ENCODE measurements at places on chromosomes 3 and 15.

- DNase-seq = no peak
These were observed 61.1 kb downstream of the SCN11A start for GRCh38 chr3:38990621-38991020.

- DNase-seq = no peak
These were observed 46.1 kb downstream of the SLC2A2 start for GRCh38 chr3:170980399-170980798.

DNA sequence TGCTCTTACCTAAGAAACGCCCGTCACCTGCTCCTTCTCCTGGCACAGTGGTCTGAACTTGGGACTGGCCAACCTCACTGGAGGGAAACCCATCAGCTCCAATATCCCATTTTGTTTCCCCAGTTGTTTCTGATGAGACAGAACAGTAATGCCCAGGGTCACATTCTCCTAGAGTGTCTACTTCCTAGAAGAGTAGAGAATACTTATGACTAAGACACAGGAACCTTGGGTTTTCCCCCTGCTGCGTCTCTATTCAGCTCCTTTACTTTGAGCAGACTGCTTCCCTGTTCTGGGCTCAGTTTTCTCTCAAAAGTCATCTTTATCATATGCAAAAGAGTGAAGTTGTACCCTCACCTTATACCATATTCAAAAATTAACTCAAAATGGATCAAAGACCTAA, 79.4 kb downstream of the POLR2M start:
- DNase-seq = no peak

DNA sequence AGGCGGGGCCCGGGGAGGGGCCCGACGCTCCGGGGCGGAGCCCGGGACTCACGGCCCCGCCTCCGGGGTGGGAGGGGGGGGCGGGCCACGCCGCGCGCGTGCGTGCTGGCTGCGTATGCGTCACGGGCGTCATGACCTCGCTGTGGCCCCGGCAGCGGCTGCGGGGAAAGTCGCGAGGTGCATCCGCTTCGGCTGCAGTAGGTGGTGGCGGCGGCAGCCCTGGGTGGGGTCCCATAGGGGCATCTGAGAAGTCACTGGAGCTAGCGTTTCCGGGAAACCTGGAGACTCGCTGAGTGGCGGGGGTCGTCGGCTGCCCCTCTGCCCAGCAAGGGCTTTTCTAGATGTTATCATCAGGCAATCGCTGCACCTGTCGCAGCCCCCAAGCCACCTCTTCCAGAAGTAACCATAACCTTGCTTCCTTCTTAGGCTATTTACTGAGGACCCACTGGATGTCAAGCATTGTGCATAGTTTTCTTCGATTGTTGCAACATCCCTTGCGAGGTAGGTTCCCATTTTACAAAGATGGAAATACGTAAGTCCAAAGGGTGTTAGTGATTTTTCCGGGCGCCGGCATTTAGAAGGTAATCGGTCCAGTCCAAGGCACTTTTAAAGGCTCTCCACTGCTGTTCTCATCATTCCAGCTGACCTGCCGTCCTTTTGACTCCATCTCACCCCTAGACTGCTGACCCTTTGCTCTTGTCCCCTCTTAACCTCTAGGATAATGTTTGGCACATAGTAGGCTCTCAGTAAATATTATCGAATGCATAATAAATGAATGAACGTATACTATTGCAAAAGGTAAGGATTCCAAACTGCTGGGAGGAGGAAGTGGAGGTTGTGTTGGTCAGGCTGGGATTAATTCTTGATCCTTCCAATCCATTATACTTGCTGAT, at the start of gene GDPGP1:
Gene GDPGP1, plus strand, starts transcription at position 114 of the 893 bp plus-strand sequence. CDS start 6,700 bp downstream, outside the sequence.
- no peak for DNase-seq

DNA sequence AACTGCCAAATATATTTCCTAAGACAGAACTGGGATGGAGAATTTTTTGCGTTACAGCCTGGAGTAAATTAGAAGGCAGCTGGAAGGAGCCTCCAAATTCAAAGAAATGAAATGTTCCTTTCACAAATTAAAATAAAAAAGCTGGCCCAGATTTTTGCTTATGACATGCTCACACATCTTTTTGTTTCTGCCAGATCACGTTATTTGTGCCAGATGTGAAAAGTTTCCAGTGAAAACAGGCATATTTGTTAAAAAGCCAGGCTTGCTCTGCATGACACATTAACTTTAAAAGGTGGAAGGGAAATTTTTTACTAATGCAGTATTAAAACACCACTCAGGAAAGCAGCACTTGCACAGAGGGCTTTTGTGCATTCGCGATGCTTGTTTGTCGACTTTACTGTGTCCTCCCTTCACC, 23.3 kb upstream of the ACKR4 start:
- no peak for DNase-seq

DNA sequence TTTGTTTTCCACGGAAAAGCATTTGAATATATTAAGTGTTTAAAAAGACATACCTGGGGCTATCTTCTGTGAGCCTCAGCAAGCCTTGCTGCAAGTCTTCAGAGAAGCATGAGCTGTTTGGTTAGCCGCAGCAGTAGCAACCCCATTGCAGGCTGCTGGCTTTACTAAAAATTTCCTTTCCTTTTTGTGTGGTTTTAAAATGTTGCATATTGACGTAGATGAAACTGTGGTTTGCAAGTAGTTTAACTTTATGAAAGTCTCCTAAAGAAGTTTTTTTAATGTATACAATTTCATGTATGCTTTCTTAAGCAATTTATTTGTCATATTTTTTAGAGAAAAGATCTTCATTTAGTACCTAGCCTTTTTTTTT, at the start of gene GPR171:
Gene GPR171, minus strand, starts transcription at position 166 of the 370 bp plus-strand sequence. CDS start 3,830 bp downstream, outside the sequence.
- DNase-seq = no peak

All from fibroblast of skin of left biceps (primary cell).